Foreskin keratinocyte (primary cell): ENCODE measurements at places on chromosomes 13 and 19.

DNA sequence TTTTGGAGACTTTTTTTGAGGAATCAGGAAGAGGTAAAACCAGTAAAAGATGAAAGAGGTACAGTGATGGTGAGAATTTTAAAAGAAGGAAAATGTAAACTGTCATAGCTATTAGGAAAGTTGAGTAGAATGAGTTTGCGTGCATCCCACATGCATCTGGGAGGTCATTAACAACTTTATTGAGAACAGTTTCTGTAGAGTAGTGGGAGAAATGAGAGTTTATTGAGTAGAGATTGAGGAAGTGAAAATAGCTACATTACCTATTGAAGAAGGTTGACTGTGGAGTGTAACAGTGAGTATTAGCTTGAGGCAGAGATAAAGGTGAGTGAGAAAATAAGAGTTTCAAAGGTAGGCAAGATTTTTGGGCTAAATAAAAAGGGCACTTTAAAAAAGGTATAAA lies 38.7 kb downstream of the BRCA2 start:
- DNase-seq = no peak

- DNase-seq = no peak
Measured at GRCh38 chr13:106415442-106415841, 120.0 kb downstream of the EFNB2 start.

- DNase-seq = no peak
Measured at GRCh38 chr19:28130066-28130511, 1082.9 kb downstream of the UQCRFS1 start.

- DNase-seq = peak; percentile 81
Measured at GRCh38 chr19:57269515-57270250, 10.6 kb upstream of the ZNF460 start.

- DNase-seq = no peak
Measured at GRCh38 chr13:99988529-99989275, 7.1 kb downstream of the ZIC2 start.

GRCh38 chr19:40714441-40715299 lies 2.0 kb downstream of the COQ8B start:
- DNase-seq = peak; percentile 82

- DNase-seq = no peak
Measured at GRCh38 chr19:6270076-6270745, 9.6 kb downstream of the MLLT1 start.

DNA sequence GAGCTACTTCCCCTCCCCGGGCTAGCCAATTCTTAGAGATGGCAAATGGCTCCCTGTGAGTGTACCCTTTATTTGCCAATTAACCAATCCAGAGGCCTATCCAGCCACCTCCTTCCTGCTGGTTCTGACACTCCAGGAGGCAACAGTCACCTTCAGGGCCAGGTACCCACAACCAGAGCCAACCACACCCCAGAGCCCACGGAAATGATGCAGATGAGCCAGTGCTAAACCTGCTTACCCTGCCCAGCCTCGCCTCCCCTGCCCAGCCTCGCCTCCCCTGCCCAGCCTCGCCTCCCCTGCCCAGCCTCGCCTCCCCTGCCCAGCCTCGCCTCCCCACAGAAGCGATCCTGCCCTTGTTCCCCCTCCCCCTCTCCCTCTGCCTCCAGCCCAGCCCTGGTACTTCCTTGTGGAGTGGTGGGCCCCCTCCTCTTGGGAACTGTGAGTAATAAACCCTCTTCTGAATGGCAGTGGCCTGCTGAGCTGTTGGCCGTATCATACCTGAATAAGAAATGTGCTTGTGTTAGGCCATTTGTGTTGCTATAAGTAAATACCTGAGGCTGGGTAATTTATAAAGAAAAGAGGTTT lies 173.8 kb upstream of the RNF113B start:
- no peak for DNase-seq

- no peak for DNase-seq
Measured at GRCh38 chr13:99085139-99085807, 107.4 kb upstream of the DOCK9 start.

DNA sequence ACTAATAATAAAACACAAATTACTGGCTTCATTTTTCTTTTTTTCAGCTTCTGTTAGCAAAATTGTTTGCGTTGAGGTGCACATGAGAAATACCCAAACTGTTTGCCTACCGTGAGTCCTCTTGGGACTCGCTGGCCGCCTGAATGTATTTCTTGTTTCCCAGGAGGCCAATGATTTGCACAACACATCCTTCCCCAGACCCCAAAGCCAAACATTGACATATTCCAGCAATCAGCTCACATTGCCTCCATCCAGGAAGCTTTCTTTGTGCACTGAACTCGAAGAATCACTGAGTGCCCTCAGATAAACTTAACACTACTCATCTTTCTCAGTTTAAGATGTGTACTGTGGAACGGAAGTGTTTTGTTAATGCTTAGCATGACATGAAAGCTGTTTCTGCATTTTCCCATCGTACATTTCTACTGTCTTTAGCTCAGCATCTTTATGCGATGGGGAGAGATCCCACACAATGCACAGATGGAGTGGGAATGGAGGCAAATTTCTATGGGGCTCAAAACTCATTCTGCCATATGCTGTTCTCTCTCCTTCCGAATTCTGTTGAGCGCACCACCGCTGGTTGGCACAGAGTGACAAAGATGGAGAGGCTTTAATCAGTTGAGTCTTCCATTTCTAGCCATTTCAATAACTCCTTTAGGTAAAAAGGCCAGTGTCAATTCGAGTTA lies 399.5 kb downstream of the RFC3 start:
- no peak for DNase-seq

- DNase-seq = no peak
Measured at GRCh38 chr13:47999973-48000372, 1.1 kb downstream of the SUCLA2 start.

GRCh38 chr13:40402931-40403431 lies 263.5 kb downstream of the FOXO1 start:
- DNase-seq = no peak

- DNase-seq = no peak
Measured at GRCh38 chr19:48271531-48272151, 1.8 kb downstream of the ZNF114 start.

- DNase-seq = no peak
Measured at GRCh38 chr19:10945264-10945663, 15.6 kb upstream of the SMARCA4 start.

DNA sequence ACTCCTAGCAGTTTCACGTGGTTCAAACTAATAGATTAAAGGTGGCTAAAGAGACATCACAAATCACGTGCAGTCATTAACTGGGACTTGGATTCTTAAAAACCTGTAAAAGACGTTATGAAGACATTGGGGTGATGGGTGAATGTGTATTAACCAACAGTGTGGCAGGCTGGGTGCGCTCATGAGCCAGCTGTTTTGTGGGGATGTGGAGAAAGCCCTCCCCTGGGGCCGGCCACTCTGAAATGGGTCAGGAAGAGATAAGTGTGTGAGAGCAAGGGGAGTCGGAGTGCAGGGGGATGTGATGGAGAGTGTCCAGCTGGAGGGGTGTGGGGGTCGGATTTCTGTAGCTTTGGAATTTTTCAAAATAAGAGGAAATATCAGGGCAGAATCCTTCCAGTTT lies 10.4 kb downstream of the UPF1 start:
- no peak for DNase-seq

DNA sequence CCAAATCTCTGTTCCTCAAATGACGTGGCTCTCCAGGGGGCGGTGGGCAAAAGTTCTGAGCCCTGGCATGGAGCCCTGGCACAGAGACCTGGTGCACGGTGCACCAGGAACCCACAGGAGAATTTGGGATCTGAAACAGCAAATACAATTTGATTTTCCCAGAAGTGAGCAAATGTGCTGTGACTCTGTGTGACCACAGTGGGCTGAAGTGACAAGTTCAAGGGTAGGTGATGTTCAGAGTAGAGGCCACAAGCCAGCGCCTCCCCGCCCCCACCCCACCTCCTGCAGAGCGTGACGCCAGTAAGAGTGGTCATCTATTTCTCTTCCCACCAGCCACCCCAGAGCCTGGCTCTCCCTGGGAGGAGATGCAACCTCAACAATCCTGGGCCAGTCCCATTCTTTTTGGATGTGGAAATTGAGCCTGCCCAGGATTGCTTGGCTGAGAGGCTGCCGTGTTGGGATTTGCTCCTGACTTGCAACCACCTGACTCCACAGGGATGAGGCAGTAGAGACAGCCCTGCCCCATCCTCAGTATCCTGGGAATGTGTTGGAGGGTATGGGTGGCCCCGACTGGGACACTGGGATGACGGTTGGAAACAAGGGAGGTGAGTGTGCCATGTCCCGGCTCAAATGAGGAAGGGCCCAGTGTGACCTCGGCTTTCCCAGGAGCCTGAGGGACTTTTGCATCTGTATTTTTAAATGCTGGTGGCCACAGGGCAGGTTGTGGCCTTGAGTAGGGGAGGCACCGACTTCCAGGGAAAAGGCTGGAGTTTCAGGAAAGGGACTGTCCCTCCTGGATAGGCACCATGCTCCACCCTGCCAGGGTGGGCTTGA lies 11.1 kb upstream of the BCL3 start:
- DNase-seq = no peak

DNA sequence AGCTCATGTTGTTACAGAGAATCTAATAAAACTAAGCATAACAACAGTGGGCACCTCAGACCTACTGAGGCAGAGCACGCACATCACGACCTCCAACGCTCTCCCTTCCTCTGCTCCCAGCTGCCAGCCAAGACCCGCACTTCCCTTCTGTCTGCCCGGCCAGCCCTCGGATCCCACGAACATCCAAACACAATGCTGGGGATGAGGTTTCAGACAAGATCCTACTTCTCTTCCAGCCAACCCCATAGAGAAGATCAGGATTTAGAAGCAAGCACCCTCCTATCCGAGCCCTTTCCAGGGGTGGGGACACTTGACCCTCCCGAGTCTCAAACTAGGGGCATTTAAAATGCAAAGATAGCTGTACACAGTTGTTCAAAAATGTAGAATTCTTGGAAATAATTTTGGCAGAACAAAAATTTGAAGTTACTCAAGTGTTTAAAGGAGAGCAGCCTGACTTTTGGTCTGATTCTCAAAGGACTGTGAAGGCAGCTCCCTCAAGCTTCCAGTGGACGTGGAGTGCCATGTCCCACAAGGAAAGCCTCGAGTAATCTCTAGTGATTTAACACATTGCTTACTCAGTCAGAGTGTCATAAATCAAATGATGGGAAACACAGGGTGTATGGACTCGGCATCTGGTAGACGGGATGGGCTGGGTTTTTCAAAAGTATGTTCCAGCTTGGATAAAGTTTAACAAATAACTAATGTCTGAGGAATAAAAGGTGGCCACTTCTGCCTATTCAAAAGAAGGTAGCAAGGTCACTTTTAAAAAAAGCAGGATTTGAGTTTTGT lies 32.8 kb downstream of the ANKRD10 start:
- DNase-seq = no peak

GRCh38 chr19:3785451-3785937 lies 687 bp downstream of the MATK start:
- DNase-seq = no peak

DNA sequence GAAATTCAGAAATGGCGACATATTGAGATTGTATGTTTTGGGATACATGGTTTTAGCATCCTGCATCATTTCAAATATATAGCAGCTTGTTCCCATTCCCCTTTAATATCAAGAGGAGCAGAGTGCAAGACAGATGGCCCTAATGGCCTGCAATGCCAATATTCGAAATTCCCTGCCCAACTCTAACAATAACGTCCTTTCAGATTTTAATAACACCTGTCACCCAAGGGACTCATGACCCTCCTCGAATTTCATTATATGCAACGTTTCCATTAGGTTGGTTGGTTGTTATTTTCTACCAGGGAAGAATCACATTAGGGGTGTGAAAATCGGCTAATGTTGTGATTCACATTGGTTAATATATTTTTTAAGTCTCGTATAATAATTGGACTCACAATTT lies 170.0 kb downstream of the TNFSF13B start:
- DNase-seq = no peak

DNA sequence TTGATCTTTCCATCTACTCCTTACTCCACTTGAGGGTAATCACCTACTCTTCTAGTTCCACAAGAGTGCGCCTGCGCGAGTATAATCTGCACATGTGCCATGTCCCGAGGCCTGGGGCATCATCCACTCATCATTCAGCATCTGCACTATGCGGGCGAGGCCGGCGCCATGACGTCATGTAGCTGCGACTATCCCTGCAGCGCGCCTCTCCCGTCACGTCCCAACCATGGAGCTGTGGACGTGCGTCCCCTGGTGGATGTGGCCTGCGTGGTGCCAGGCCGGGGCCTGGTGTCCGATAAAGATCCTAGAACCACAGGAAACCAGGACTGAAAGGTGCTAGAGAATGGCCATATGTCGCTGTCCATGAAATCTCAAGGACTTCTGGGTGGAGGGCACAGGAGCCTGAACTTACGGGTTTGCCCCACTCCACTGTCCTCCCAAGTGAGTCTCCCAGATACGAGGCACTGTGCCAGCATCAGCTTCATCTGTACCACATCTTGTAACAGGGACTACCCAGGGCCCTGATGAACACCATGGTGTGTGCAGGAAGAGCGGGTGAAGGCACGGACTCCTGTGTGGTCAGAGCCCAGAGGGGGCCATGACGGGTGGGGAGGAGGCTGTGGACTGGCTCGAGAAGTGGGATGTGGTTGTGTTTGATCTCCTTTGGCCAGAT lies 2.7 kb upstream of the KLK2 start:
- DNase-seq = no peak

GRCh38 chr13:37230346-37230745 lies 124.9 kb upstream of the CSNK1A1L start:
- DNase-seq = no peak

- peak; percentile 97 for DNase-seq
Measured at GRCh38 chr19:45455707-45456499, 11.9 kb upstream of the FOSB start.

DNA sequence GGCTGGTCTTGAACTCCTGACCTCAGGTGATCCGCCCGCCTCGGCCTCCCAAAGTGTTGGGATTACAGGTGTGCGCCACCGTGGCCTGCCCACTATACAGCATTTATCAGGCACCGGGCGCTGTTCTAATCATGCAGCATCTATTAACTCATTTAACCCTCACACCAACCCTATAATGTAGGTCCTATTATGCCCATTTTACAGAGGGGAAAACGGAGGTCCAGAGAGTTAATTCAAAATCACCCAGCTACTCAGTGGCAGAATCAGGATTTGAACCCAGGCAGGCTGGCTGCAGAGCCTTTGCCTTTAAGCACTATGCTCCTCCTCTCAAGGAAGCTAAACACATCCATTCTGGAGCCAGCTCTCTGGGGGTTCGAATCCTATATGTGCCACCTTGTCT lies 54.3 kb downstream of the MAP4K1 start:
- no peak for DNase-seq

- DNase-seq = no peak
Measured at GRCh38 chr19:50233308-50233910, 30.0 kb downstream of the MYH14 start.

- DNase-seq = no peak
Measured at GRCh38 chr19:20558011-20558410, 7.6 kb downstream of the ZNF737 start.
